ENCODE measurements at places on chromosomes 1 and 21.

DNA sequence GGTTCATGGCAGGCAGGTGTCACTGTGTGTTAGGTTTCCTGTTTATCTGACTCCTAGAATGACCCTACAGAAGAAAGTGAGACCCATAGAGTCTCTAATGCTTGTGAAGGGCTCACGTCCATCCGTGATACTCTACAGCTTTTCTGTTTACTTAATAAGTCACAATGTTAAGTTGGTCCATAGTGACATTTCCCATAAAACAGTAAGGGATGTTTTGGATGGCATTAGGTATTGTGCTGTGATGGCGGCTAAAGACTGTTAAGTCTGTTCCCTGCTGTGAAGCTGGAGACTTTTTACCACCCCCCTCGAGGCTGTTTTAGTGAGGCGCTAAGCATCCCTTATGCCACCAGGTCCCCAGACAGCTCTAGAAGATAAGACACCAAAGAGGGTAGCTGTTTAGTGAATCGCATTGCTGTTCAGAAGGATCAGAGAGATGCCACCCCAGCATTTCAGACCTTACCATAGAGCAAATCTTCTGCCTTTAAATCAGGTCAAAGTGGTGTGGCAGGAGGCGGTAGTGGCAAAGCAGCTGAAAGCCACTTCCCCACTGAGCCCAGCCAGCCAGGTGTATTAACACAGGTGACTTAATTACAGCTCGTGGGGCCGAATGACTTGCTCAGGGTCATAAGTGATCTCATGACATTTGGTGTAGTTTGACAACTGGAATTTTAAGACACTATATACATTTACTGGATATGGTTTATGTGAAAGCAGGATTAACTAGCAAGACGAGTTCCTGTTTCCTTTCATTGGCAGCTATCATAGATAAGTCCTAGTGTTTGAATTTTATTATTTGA is 25.0 kb downstream of the SLC37A1 start:
- DNase-seq = no peak

- no peak for DNase-seq
Measured at GRCh38 chr1:200977071-200977754, 46.3 kb downstream of the KIF21B start.

DNA sequence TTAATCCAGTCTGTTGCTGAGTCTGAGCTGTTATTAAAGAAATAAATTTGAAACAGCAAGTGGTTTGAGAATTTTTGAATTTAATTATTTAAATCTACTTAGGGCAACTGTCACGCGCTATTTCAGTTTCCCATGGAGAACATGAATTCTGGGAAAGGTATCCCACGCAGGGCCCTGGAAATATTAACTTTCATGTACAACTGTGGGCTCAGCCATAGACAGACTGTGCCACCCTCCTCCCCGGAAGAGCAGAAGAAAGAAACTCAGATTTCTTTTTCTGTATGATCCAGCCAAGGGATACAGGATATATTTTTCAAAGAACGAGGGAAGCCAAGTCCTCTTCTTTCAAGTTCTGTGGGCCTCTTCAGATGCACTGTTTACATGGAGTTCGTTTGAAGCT is 172.6 kb upstream of the LMO4 start:
- DNase-seq = no peak

DNA sequence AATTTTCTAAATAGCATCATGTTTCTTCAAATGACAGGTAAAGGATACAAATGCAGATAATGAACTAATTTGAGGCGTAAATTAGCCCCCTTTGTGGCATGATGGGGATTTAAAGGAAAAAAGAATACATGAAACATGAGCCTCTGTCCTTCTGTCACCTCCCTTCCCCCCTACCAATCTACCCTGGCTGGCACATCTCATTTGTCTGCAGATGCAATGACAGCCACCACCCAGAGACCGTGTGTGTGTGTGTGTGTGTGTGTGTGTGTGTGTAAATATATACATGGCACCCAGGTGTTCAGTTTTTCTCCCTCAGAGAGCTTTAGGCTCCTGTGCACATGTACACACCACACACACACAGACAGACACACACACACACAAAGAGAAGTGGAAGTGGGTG is 451.1 kb downstream of the RWDD3 start:
- DNase-seq = no peak

- DNase-seq = no peak
Measured at GRCh38 chr1:213986020-213986924, 1.5 kb upstream of the PROX1 start.

- DNase-seq = no peak
Measured at GRCh38 chr1:237864338-237865244, 26.1 kb downstream of the ZP4 start.

DNA sequence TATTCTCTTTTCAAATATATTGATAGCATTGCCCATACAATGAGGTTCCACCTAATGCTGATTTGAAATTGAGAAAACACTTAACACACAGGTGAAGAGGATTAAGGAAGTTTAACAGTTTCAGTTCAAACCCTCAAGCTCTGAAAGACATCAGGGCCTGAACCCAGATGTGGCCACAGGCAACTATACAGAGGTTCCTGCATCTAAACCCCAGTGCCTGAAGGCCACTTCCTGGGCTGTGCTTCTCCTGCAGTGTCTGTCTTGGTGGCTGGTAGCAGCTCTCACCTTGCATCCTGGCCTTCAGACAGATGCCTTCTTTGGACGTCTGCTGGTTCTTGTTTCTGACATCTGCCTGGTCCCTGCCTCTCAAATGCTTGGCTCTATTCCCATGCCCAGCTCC is 25.1 kb upstream of the NGF start:
- DNase-seq = no peak

GRCh38 chr21:15058854-15059263 is 5.9 kb downstream of the NRIP1 start:
- DNase-seq = no peak

All from brain pericyte (primary cell).